ENCODE measurements at places on chromosomes 7 and 10. TPM values are rescaled to one million over a fixed set of nuclear protein-coding genes. Genes with fewer than 3 reads are reported as not detected.

GRCh38 chr10:112287844-112288243 is 4.6 kb downstream of the TECTB start:
- no peak for DNase-seq

DNA sequence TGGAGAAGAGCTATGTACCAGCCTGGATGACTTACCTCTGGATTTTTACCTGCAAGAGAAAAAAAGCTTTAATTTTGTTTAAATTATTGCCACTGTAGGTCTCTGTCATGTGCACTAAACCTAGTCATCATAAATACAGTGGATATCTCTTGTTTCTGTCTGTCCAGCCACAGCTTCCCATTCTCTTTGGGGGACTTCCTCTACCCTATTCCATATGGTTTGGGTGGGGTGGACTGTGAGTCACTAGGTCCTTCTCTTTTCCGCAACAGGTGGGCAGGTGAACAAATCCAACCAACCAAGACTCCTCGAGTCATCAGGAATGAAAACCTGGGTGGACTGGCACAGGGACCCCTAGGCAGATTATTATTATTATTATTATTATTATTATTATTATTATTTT is 87.3 kb upstream of the CYTH3 start:
- DNase-seq: no peak

GRCh38 chr7:123622660-123623386 is 21.2 kb downstream of the ASB15 start:
- DNase-seq: no peak

GRCh38 chr10:76453997-76454396 is 1022.6 kb downstream of the LRMDA start:
- no peak for DNase-seq

The SHTN1 gene
- total RNA-seq: 33.5 TPM

The HOXA6 gene
- total RNA-seq: 39.5 TPM

DNA sequence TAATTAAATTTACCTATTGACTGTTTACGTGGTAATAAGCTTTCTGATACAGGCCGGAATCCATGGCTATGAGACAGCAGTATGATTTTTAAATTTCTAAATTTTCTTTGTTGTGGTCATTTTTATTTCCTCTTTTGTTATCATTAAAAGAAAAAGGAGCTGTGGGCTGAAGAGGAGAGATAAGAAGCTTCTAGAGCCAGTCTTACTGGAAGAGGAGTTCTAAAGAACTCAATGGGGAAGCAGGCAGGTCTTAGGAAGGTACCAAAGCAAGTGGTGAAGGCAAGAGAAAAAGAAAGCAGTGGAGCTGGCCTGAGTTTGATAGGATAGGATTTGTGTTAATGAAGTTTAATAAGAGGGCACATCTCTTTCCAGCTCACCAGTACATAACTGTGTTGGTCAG is 1187.8 kb downstream of the CNTNAP2 start:
- DNase-seq: no peak

DNA sequence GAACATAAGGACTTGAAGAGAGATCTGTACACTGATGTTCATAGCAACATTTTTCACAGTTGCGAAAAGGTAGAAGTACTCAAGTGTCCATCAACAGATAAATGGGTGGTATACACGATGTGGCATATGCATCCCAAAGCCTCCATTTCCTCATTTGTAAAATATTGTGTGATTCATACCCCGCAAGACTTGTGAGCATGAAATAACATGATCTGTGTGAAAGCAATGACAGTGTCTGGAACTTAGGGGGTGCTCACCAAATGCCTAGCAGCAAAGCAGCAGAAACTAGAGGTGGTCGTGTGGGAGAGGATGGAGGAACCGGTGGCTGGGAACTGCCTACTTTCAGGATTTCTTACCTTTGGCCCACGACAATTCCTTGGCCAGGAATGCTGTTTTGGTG is 135.3 kb upstream of the INSYN2A start:
- no peak for DNase-seq

DNA sequence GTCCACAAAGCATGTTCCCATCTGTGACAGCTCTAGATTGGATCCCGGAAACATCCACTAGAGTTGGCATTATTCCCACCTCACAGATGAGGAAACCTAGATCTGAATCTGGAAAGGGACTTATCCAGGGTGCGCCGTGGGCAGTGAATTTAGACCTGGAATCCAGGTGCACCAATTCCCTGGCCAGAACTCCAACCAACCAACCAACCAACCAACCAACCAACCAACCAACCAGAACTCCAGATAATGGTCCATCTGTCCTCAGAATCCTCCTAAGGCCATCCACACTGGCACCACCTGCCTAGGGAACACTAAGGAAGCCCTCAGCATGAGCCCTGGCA is 42.0 kb upstream of the ZMIZ1 start:
- DNase-seq: no peak

The CYP3A7 gene
- not detected for total RNA-seq

- DNase-seq: no peak
Observed at GRCh38 chr10:9437131-9437530, 1382.6 kb downstream of the GATA3 start.

GRCh38 chr7:149197675-149198074 is 2.3 kb downstream of the ZNF282 start:
- no peak for DNase-seq

The PCDH15 gene
- total RNA-seq: not detected

- DNase-seq: no peak
Observed at GRCh38 chr7:157497744-157498651, 161.2 kb downstream of the DNAJB6 start.

The WEE2 gene
- not detected for total RNA-seq

The LRRC18 gene
- not detected for total RNA-seq

The CRYGN gene
- total RNA-seq: 0.51 TPM

GRCh38 chr10:59266321-59266720 is 89.9 kb downstream of the PHYHIPL start:
- DNase-seq: no peak

The STEAP1B gene
- total RNA-seq: not detected

GRCh38 chr10:77723376-77723775 is 85.8 kb upstream of the KCNMA1 start:
- DNase-seq: no peak

The PBLD gene
- total RNA-seq: 115 TPM

The TMEM184A gene
- 87.9 TPM for total RNA-seq

The TPST1 gene
- 15.0 TPM for total RNA-seq

DNA sequence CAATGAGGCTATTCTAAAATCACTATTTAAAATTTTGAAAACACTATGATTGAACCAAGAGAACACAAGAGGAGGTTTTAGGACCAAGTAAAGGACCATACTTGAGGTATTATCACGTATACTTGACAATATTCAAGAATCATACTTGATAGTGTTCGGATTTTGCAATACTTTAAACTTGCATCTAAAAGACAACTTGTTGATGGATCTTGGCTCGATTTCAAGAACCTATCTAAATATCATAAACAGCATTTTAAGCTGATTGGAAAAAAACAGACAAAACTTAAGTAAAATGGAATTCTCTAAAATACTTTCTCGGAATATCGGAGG is 1.3 kb downstream of the NAMPT start:
- DNase-seq: no peak

DNA sequence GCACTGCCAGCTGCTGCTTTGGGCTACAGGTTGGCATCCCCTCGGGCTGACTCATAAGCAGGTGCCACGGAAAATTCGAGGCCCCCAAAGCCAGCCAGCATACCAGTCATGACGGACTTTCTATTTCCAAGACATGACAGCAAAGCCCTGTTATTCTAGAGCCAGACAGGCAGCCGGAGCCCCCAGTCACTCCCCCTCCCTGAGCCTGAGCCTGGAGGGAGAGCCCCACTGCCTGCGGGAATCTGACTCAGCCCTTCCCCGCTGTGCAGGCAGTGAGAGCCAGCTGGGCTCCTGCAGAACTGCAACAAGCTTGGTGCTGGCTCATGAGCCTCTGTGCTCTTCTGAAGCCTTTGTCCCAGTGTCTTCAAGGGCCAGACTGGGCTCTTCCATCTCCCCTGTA is 15.8 kb downstream of the BTBD16 start:
- DNase-seq: no peak

The STOX1 gene
- total RNA-seq: 6.9 TPM

DNA sequence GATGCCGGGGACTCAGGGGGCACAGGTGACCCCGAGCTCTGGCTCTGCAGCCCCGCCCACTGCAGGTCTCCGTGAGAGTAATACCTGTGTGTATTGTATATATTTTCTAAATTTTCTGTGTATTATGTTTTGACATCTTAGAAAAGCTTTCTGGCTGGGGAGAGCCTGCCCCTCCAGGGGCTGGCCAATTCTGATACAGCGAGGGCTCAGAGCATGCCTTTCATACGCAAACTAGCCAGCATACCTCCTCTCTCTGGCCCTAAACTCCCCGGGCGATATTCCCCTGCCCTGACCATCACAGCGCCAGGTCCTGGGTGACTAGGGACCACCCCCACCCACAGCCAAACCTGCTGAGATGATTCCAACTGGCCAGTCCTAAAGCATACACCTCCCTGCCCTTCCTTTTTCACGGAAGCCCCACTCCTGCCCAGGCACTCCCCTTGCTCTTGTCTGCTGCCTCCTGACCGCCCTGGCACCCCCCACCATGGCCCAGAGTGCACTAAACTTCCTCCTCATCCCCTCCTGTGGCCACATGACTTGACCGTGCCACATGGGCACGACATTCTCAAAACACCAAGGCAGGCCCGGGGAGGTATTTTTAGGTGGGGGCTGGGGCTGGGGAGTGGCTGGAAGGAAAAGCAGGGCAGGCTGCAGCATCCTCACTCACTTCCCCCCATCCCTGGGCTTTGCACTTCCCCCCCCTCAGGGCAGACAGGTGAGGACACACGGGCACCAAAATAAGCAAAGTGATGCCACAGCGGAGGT is 61.5 kb downstream of the INSIG1 start:
- DNase-seq: no peak

The VSTM4 gene
- total RNA-seq: 1.5 TPM

DNA sequence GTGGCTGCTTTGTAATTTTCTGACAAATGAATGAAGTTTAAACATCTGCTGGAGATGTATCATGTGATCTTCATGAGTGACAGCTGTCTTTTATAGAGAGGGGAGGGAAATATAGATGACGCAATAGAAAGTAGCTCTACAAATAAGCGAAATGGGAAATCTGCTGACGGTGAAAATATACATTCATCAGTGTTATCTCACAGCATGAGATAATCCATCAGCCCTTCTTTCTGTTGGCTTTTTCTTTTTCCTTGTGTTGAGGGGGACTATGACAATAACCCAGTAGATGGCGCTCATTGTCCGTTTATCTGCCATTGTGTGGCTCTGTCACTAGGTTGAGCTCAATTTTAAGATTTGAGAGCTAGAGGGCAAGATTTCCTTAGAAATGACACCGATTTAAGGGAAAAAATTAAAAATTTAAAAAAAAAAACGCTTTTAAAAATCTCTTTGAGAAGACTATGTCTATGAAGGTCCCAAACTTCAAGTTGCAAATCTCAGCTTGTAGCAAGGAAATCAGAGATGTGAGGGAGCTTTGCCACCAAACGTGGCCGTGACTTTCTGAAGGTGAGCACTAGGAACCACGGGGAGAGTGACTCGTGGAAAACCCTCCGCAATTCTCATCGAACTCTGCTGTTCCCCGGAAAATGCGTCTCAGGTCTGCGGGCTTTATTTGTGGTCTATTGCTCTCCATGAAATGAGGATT is 114.6 kb upstream of the SFMBT2 start:
- no peak for DNase-seq

GRCh38 chr10:109939315-109939961 is 16.1 kb upstream of the XPNPEP1 start:
- DNase-seq: no peak

- no peak for DNase-seq
Observed at GRCh38 chr7:32150589-32150988, 80.4 kb upstream of the PDE1C start.

The ZNF777 gene
- total RNA-seq: 10.0 TPM
